SW 1271 (cell line): ENCODE measurements at places on chromosomes 13 and 19.
A peak's percentile ranks its signal among the peaks of the same experiment; 100 is the strongest.

DNA sequence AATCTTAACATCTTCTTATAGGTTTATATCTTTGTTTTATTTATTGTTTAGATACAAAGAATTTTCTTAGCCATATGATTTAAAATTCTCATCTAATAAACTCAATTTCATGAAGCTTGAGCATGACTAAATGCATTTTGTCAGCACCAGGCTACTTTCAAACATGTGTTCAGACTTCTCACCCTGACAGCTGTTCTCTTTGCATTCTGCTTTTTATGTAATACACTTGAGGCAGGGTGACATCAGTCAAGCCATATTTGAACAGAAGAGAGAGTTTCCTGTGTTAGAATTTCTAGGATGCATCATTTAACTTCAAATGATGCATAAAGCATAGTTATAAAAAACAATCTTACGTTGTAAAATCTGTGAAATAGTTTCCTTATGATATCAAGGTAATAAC lies 1295.1 kb upstream of the PCDH20 start:
- DNase-seq, result no peak

DNA sequence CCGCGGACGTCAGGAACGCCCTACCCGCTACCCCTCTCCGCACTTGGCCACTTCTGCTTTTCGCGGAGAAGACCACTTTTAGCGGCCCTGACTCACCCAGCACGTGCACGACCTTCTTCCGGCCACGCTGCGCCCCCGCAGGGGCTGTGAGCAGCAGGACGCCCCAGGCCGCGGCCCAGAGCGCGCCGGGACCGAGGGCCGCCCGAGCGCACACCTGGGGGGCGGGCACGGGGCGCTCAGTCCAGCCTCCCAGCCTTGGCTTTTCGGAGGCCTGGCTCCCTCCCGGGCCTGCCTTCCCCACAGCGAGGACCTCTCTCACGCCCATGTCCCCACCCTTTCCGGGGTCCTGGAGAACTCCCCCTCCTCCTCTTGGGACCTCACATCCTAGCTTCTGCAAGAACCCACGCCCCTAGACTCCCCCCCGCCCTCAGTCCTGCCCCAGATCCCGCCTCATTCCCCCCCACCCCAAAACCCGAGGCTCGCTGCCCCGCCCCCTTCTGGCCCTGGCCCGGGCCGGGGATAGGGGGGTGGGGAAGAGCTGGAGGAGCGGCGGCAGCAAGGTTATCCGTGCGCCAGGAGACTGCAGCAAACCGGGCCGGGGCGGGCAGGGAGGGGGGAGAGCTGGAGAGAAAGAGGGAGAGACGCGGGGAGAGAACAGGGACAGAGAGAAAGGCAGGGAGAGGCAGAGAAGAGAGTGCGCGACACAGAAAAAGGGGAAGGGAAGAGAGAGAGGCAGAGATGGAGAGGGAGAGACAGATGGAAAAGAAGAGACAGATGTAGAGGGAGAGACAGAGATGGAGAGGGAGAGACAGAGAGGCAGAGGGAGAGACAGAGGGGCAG lies 11.5 kb downstream of the TM6SF2 start:
- DNase-seq, result no peak

- DNase-seq, result no peak
Observed at GRCh38 chr19:2081873-2082810, 14.0 kb downstream of the MOB3A start.

GRCh38 chr19:12666265-12667048 lies at the start of the genes MAN2B1 and WDR83:
TSS of gene MAN2B1 (minus strand) at chr19:12666742. CDS start at chr19:12666701, 41 bp downstream.
TSS of gene WDR83 (plus strand) at chr19:12666807. CDS start at chr19:12669791, 2,984 bp downstream.
- peak; percentile 70 for DNase-seq

DNA sequence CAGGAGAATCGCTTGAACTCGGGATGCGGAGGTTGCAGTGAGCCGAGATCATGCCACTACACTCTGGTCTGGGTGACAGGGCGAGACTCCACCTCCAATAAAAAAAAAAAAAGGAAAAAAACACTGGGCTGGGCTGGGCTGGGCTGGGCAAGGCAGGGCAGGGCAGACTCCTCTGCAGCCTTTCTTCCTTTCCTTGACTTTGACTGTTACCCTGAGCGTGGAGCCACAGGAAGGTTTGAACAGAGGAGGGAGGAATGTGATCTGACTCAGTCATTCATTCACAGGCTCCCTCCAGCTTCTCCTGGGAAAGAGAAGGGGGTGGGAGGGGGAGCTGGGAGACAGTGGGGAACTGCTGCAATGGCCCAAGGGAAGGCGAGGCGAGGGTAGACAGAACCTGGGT lies 2.7 kb upstream of the ACTN4 start:
- DNase-seq, result no peak

GRCh38 chr19:29823581-29824330 lies 12.0 kb downstream of the CCNE1 start:
- DNase-seq, result no peak

- DNase-seq, result no peak
Observed at GRCh38 chr19:38737281-38737865, 6.9 kb downstream of the CAPN12 start.

GRCh38 chr13:55577847-55578210 lies 1562.9 kb upstream of the PRR20A start:
- DNase-seq, result no peak

DNA sequence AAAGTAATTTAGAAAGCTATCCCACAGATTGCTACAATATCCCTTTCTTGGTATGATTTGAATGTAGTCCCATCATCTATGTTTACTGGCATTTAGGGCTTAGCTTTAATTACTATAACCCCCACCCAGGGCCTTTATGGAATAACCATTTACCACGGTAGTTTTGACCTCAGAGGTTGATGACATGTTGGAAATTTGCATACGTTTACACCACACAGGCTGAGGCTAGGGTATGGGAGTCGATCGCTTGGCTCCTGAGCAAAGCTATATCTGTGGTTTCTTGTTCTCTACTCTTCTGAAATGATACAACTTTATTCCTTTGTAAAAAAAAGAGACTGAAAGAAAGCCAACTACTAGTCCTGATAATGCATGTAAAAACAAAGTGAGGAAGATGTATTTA lies 28.2 kb upstream of the RFC3 start:
- no peak for DNase-seq

GRCh38 chr13:109517517-109517916 lies 268.9 kb downstream of the IRS2 start:
- no peak for DNase-seq

GRCh38 chr13:26976313-26976712 lies 195.3 kb downstream of the USP12 start:
- no peak for DNase-seq

DNA sequence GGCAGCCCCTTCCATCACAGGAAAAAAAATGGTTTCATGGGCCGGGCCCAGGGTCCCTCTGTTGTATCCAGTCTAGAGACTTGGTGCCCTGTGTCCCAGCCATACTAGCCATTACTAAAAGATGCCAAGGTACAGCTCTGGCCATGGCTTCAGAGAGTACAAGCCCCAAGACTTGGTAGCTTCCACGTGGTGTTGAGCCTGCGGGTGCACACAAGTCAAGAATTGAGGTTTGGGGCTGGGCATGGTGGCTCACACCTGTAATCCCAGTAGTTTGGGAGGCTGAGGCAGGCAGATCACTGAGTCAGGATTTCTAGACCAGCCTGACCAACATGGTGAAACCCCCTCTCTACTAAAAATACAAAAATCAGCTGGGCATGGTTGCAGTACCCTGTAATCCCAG lies 214.3 kb downstream of the LIG4 start:
- DNase-seq, result no peak

DNA sequence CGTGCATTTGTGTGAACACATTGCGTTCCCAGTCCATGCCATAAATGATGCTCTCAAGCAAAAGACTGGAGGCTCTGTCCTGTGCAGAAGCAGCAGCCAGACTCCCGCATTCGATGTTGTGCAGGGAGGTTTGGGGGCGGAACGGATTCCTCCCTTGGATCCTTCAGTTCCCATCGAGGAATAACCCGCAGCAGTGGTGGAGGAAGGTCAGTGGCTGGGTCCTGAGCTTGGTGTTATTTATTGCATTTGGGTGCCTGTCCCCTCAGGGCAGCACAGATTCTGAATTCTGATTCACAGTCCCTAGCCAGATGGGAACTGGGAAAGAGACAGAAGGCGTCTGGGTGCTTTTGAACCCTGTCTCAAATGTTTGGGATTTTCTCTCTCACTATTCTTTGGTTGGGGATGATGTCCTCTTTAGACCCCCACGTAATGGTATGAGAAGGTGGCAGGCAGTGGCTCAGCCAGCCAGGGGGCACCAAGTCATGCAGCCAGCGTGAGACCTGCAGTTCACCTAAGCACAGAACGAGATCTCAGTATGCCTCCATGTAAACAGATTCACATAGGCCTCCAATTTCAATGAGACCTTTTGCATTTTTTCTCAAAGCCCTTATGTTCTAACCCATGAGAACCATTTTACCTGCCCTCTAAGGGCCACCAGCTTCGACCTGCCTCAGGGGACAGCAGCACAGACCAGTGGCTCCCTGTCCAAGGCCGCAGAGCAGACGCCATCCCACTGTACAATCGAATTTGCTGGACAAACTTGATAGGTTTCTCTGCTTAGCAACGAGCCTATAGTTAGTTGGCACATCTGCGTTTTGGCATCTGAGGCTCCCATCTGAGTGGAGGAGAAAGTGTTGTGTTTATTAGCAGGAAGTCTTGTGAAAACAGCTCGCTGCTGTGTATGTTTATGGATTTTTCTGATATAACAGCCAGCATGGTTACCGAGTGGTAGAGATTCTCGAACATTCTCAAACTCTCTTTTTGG lies 17.8 kb downstream of the KCTD15 start:
- DNase-seq, result no peak

DNA sequence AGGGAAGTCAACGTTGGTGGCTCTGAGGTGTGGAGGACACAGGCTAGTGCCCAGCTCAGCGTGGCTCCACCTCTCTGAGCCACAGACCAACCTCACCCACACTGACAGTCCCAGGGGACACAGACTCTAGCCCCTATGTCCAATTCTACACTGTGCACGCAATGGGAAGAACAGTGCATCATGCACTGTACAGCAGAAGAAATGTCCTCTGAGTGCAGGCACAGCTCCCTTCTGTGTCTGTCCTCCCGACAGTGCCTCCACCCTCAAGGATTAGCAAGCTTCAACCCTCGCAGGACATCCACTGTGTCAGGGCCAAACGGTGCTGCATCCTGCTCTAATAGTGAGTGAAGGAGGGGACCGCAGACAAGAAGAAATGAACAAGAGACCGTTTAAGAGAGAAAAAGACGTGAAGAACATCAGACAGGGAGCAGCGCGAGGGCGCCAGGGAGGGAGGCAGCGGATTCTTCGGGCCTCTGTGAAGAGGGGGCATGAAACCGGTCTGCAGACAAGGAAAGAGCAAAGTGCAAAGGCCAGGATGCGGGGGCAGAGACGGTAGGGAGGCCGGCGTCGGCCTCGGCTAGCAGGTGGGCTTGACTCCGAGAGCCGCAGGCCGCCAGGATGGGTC lies 681 bp downstream of the ZNF837 start:
- DNase-seq, result no peak

- peak; percentile 32 for DNase-seq
Observed at GRCh38 chr19:47436712-47437401, 17.5 kb upstream of the MEIS3 start.

GRCh38 chr19:42278452-42279154 lies 9.6 kb downstream of the CIC start:
- no peak for DNase-seq

GRCh38 chr19:36674201-36674600 lies 7.6 kb upstream of the ZNF461 start:
- DNase-seq, result no peak

DNA sequence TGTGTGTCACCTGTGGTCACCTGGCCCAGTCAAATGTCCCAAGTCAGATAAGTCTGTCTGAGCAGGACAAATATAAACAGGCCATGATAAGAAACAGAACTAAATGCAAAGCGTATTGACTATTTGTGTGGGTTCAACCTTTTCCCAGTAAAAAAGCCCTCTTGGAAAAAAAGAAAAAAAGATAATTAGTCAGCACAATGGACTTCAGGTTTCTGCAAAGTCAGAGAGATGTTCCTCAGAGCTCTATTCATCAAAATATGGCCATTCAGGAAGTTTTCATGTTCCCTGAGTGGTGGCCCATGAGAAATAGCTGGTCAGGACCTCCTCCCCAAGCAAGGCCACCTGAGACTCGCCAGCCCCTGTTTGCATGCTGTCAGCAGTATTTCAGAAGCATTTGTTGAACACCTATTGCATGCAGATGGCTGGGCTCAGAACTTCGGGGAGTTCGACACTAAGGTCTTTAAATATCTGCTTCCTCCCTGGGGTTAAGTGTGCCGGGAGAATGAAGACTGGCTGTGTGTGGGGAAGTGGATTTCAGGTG lies 2.7 kb downstream of the FFAR3 start:
- DNase-seq, result no peak

DNA sequence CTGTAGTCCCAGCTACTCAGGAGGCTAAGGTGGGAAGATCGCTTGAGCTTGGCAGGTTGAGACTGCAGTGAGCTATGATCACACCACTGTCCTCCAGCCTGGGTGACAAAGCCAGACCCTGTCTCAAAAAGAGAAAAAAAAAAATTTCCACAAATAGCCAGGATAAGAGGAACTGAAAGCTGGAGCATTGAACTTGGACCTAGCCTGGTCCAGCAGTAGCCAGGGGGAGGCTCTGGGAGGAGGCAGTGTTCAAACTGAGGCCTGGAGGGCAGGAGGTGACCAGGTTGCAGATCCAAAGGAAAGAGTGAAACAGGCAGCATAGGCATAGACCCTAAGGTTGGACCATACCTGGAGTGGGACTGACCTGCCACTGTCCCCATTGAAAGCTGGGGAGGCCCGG lies 26.9 kb upstream of the PIK3R2 start:
- DNase-seq, result no peak

- DNase-seq, result no peak
Observed at GRCh38 chr19:10816691-10817090, 19.3 kb downstream of the TMED1 start.

DNA sequence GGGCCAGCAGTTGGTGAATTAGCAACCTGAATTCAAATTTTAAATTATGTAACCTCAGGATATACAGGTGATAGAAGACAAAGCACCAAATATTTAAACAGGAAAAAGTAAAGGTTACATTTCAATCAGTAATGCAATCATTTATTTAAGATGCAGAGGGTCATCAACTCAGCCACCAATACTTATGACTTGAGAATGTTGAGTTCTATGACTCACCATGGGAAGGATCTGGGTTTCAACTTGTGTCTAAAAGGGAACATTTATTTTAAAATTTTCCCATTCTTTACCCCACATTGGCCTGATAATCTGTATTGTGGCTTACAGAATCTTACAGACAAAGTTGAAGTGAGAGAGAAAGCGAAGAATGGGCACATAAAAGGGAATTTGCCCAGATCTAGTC lies 418.0 kb downstream of the NDFIP2 start:
- DNase-seq, result no peak

DNA sequence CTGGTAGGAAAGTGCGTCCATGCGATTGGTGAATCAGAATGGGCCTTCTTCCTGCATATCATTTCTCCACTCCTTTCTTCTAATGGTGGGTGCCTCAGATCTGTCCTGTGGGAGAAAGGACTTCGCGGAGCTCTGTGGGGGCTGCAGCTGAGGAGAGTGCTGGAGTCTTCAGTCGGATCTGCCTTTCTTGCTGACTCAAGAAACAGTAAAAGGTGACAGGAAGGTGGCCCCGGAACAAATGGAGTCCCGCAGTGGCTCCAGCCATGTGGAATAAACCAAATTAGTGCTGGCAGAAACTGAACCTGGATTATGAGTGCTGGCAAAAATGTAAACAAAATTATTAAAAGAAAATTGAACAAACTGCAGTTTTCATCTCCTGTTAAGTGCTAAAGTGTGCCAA lies 15.1 kb upstream of the GAS6 start:
- no peak for DNase-seq
